ENCODE measurements at places on chromosomes 7 and 10.

DNA sequence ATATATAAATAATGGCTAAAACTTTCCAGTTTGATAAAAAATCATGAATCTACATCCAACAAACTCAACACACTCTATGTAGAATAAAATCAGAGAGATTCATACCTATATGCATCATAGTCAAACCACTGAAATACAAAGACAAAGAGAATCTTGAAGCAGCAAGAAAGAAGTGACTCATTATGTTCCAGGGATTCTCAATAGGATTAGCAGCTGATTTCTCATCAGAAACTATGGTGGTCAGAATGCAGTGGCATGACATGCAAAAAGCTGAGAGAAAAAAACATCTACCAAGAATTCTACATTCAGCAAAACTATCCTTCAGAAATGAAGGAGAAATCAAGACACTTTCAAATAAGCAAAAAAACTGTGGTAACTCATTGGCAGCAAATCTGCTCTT is 187.4 kb downstream of the RNLS start:
- DNase-seq: no peak

DNA sequence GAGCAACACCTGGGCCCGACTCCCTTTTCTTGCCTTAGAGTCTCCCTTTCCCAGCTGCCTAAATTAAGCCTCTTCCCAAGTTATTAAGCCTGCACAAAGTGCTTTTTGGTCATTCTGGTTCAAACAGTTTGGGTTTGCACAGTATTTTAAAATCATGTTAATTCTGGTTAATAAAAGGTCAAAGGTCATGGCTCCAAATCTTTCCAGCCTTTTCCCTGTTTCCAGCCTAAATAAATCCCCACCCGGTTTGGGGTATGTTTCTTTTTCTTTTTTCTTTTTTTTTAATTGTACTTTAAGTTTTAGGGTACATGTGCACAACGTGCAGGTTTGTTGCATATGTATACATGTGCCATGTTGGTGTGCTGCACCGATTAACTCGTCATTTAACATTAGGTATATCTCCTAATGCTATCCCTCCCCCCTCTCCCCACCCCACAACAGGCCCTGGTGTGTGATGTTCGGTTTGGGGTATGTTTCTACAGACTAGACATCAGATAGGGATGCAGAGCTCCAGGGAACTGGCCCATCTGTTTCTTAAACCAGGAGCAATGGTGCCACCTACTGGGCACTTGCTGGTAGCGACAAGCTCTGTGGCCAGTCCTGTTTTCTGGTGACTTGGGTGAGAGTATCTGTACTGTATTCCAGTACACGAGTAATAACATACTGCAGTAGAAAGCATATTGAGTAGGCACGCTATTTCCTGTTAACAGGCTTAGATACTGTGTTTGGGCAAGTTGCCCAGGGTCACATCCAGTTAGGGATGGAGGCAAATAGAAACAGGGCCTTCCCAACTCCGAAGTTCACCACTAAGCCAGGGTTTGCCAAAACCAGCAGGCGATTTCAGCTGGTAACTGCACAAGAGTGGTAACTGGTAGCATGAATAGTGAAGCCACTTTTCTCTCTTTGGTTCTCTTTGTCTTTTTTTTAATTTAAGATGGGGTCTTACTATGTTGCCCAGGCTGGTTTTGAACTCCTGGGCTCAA is 60.6 kb upstream of the TRIM8 start:
- DNase-seq: peak; percentile 87

DNA sequence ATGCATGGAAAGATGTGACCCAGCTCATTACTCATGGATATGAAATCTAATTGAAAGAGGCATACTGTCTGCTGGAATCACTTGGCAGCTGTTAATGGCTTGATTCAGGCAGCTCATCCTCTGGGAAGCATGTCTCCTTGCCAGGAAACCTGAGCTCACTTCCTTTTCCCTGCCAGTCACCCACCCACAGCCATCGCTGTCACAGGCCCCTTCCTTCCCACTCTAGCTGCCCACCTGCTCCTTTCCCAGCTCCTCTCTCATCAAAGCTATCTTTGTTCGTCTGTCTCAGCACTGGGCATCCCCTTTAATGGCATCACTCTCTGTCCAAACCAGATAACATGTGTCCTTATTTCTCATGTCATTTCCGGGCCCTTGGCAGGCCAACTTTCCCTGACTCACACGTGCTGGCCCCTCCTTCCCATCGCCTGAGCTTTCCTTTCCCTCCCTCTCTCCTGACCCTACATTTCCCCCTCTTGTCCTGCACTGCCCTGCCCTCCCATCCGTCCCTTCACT is 721.9 kb downstream of the TNS3 start:
- DNase-seq: peak; percentile 80

DNA sequence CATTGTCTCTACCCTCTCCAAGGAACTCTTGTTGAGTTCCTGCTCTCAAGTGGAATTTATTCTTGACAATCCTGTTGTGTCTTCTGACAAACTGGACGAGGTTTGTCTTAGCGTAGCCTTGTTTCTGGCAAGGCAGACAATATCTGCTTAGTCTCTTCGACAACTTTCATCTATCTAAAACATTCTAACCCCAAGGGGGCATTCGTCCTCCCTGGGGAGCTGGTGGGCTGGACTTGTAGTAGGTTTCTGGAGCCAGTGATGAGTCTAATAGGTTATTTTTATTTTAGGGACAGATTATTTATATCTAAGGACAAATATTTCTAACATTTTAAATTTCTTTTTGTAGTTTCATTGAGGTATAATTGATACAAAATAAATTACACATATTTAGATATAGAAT is 7.3 kb upstream of the C10orf120 start:
- no peak for DNase-seq

- no peak for DNase-seq
These were observed 55.0 kb upstream of the PRR15 start for GRCh38 chr7:29508608-29509007.

GRCh38 chr7:140479739-140480084 is 407 bp upstream of the MKRN1 start:
- no peak for DNase-seq

GRCh38 chr7:153301936-153302335 is 542.4 kb downstream of the ACTR3B start:
- DNase-seq: no peak
